ENCODE measurements at places on chromosomes 1 and 21.

DNA sequence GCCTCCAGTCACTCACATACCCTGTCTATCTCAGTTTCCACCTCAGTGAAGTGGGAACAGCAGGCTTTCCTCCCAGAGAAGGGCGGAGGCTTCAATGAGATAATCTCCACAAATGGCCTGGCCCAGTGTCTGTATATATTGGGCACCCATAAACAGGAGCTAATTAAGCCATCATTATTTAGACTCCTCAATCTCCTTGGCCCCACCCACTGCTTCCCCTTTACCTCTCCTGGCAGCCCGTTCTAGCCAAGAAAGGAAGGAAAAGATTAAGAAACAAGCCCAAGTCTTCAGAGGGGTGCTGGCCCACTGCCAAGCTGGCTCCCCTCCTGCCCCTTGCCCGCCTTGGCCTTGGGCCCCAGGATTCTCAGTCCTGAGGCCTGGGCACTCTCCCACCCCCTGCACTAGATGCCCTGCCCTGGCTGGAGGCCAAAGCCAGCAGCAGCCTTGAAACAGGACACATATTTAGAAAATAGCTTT lies 15.9 kb upstream of the EPB41 start:
- DNase-seq: no peak

GRCh38 chr1:212518188-212519054 lies 85.7 kb downstream of the NENF start:
- no peak for DNase-seq

DNA sequence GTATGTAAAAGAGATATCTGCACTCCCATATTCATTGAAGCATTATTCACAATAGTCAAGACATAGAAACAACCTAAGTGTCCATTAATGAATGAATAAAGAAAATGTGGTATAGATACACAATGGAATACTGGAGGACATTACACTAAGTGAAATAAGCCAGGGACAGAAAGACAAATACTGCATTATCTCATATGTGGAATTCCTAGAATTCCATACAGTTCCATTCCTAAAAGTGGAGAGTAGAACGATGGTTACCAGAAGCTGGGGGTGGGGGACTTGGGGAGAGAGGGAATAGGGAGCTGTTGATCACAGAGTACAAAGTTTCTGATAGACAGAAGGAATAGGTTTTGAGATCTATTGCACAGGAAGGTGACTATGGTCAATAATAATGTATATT lies 7.4 kb downstream of the TMED5 start:
- no peak for DNase-seq

DNA sequence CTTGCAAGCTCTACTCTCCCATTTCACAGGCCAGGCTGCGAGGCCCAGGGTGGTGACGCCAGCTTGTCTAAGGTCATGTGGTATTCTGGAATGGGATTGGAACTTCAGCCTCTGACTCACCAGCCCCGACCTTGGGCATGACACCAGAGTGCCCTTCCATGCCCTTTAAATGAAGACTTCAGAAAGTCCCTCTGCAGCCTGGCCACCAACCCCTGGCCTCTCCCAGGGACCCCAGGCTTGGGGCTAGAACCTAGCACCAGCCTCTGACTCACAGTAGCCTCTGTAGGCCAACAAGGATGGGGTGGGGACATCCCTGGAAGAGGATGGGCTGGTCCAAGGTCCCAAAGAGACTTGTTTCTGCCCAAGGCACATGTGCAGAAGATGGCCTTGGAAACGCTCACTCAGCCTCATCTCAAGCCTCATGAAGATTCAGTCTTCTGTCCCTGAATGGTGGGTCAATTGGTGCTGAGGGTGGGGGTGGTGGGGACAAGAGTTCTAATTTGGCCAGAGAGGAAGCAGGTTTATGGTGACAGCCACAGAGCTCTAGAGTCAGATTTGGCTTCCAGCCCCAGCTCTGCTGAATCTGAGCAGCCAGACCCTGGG lies 36.1 kb upstream of the RUNX3 start:
- peak; percentile 50 for DNase-seq

GRCh38 chr1:76425201-76426145 lies 350.9 kb downstream of the ST6GALNAC3 start:
- no peak for DNase-seq

DNA sequence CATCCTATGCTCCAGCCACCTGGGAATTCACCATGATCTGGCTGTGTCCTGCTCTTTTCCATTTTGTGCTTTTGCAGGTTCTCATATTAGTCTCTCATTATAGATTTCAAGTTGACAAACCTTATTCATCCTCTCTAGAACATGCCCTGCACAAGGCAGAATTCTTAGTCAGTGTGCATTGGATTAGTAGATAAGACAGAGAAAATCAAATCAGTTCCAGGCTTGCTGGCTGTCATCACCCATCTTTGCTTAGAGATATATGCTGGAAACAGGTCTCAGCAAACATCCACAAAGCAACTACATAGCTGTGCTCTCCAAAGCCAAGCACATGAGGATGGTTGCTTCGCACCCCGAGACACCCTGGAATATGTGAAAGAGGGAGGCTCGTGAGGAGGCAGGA lies 24.8 kb downstream of the TSPAN2 start:
- DNase-seq: no peak

DNA sequence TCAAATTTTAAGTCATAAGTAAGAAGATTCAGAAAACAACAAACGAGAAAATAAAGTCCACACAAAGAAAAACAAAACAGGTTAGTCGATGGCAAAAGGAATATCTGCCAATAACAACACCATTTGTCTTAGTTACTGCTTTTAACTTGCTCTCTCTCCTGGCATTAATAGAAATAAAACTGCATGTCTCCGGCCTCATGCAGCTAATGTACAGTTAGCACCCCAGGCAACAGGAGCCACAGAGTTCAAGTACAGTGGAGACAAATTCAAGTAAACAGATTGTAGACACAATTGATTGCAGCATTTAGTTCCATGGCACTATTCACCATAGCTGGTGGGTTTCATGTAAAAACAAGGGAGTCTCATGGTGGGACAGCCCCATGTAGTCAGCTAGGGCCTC lies 33.5 kb downstream of the SUSD4 start:
- no peak for DNase-seq

- DNase-seq: no peak
These were observed 63.2 kb downstream of the VWA5B1 start for GRCh38 chr1:20353836-20354235.

DNA sequence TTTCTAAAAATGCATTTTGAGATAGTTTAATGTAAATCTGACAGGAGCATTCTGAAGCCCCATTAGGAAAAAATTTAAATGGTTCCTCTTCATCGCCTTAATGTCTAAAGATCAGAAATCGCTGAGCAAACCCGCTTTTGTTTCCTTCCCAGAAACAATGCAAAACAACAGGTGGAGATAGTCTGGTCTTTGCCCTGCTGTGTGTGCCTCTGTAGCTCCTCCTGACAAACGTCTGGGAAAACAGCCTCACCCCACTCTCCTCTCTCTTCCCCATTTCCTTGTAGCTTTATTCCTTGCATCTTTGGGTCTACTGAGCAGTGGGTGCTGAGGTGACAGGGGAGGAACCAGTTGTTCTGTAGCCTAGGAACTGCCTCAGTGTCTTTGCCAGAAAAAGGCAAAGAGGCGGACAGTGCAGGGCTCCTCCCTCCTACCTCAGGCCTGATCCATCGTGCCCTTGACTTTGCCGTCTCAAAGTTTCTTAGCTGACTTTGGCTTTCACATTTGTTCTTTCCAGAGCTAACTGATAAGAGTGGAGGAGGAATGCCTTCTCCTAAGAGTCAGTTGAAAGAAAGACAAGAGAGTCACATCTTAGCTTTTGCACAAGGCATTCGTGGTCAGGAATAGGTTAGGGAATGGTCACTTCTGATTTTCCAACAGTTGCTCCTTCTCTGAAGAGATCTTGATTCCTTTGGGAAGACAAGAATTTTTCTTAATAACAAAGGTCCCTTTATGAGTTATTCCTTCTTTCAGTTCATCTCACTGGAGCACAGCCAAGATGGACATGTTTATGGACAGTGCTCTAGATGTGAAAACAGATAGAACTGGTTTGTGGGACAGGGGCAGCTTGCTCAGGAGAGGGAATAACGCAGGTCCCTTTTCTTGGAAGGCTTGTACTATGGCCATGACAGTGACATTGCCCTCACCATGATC lies 24.9 kb downstream of the SYT11 start:
- DNase-seq: no peak

GRCh38 chr21:35377505-35378090 lies 328.5 kb upstream of the RUNX1 start:
- DNase-seq: no peak

GRCh38 chr1:14061204-14061603 lies 361.2 kb downstream of the PRDM2 start:
- no peak for DNase-seq

GRCh38 chr1:108125312-108126138 lies 74.6 kb downstream of the SLC25A24 start:
- peak; percentile 6 for DNase-seq

DNA sequence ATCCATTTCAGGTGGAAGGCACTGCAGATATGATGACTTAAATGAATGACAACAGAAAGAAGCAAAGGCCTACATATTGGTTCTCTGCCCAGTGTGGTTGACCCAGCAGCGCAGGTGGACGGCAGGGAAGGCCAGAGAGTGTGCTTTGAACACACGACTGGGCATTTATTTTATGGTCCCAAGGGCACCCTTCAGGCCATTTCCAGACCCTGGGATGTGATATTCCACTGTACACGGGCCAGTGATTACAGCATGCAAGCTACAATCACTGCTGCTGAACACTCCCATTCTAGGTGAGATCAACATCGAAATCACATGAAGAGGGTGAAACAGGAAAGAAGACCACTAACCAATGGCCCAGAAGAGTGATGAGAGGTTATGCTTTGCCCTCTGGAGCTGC lies 33.8 kb downstream of the PCNX2 start:
- DNase-seq: no peak

GRCh38 chr1:11713095-11713494 lies 21.6 kb downstream of the DRAXIN start:
- DNase-seq: no peak

DNA sequence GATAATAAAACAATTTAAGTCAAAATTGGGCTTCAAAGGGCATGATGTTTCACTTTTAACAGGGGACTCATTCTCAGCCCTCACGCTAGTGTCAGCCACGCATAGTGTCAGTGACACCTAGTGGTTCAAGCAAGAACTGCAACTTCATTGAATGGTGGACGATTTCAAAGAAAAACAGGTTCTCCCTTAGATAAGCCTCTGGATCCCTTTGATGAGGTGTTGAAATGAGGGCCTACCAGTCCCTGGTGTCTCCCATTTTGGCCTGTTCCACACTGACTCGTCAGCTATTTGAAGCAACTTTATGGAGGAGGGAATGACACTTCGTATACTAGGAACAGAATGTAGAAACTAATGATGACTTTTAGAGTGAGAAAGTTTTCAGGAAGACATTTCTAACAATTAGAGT lies 56.2 kb downstream of the FCRL5 start:
- DNase-seq: no peak

- DNase-seq: no peak
These were observed 163.2 kb upstream of the CAMK1G start for GRCh38 chr1:209420276-209420675.

GRCh38 chr1:233897325-233898162 lies 6.9 kb upstream of the SLC35F3 start:
- no peak for DNase-seq

DNA sequence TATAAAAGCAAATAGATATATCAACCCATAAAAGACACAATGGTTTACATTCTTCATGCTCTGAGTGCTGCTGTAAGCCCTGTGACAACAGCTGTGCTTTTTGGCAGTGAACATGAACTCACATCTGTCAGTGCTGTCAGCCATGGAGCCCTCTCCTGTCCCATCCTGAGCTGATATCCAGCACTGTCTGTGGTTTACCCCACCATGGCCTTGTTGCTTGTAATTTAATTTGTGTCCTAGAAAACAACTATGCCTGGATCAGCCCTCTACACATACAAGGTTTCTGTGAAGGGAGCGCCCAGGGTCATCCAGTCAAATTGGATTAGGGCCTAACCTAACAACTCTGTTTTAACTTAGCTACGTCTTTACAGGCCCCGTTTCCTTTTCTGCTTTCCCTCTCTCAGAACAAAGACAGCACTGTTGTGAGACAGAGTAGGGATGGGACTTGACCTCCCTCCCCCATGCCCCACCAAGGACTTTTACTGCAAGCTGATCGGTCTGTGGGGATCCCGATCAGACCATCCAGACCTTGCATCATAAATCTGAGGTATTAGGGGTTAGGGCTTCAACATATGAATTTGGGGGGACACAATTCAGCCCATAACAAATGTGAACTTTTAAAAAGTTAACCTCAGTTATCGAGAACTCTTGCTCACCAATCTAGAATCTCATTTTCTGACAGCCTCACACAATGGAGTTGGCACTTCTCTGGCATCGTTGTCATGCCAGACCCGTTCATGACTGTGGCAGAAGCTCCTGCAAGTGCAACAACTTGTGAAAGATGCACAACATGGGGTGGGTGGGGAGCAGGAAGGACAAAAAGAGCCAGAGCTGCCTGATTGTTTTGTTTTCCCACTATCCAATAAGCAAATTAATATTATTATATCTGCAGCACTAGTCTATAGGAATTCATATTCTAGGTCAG lies 16.4 kb upstream of the SLC44A3 start:
- DNase-seq: no peak

DNA sequence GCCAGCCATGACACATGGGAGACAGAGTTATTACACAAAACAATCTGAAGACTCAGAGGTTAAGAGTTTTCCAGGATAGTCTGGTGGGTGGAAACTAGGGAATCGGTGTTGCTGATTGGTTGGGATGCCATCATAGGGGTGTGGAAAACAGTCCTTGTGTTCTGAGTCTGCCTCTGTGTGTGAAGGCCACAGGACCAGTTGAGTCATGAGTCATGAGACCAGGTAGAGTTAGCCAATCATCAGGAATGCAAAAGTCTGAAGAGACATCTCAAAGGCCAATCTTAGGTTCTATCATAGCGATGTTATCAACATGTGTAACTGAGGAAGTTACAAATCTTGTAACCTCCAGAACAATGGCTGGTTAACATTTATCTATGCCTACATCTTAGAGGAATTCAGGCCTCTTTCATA lies 49.7 kb upstream of the NEK7 start:
- DNase-seq: no peak

GRCh38 chr1:108560189-108560873 lies 431 bp downstream of the EEIG2 start:
- peak; percentile 49 for DNase-seq

GRCh38 chr1:70401974-70402373 lies 9.1 kb upstream of the CTH start:
- no peak for DNase-seq

- DNase-seq: no peak
These were observed 6.7 kb downstream of the GON4L start for GRCh38 chr1:155850345-155850744.

DNA sequence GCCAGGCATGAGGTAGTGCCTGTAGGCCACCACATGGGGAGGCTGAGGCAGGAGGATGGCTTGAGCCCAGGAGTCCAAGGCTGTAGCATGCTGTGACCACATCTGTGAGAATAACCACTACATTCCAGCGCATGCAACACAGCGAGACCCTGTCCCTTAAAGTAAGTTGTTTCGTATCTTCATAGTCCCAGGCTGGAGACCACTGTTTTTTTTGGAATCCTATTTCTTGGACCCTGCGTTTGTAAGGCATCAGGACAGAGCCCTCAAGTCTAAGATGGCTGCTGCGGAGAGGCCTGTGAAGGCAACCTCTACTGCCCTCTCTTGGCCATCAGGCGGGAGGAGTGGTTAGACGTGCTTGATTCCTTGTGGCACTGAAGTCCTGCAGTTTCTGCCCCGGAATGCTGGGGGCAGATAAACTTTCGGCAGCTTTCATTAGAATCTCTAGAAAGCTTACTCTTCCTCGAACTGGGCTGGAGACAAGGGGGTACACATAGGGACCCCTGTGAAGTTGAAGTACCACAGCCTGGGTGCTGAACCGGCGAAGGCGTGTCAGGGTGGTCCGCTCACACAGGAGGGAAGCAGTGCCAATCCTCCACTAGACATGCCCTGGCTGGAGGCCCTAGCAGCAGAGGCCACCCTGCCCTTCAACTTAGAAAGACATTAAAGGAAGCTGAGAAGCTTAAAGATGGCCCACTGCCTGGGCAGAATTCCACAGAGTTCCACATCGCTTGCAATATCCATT lies 36.6 kb downstream of the RABIF start:
- DNase-seq: no peak
